ENCODE measurements at places on chromosomes 12 and 14.
A peak's percentile ranks its signal among the peaks of the same experiment; 100 is the strongest.

DNA sequence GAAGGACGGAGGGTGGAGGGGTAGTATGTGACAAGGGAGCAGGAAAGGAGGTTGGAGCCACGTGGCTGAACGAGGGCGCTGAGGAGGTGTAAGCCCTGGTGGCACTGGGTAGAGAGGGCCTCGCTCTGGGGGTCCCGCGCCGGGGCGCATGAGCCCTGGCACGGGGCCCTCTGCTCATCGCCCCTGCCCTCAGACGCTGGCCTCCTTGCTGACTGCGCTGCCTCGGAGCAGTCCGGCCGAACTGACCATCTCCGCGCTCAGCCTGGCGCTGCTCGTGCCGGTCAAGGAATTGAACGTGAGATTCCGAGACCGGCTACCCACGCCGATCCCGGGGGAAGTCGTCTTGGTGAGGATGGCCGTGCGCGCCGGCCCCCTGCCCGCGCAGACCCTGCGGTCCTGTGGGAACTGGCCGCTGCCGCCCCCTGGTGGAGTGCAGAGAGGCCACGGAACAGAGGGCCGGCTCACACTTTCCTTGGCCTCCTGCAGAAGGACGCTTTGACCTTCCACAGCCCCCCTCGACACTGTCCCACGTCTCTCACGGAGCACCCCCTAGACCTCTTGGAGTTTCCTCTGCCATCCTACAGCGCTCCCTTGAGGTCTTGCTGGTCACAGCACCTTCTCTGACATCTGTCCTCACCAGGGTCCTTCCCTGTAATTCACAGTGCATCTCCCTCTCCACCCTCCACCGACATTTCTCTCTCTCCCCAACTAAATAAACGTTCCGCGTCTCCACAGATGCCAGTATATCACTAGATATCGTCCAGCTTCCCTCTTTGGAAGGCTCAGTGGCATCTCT, 10.5 kb downstream of the ARHGEF25 start:
- DNase-seq = peak; percentile 75

DNA sequence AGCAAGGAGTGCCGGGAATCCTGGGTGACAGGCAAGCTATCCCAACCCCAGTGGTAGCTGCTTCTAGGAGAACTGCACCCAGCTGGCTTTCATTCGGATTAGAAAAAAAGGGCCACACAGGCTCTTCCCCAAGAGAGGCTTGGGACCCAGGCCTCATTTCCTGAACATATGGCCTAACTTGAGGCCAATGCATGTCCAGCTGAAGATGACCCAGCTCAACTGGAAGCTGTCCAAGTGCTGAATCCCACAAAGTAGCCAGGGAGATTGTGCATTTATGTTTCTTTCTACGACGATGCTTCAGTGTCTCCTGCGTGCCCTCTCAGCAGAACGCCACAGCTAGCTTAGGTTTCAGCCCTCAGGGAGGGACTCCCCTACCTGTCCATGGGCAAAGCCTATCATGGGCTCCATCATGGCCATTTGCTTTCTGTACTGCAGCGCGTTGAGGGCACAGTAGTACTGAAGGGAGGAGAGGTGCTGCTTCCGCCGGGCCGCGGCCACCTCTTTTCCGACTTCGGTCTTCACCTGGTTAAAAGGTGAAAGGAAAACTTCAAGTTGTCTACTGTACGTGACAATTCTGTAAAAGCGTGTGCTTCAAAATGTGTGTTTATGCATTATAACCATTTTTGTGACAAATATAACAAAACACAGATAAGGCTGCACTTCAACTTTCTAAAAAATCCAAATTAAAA, 29.1 kb downstream of the APPL2 start:
- DNase-seq = no peak

GRCh38 chr14:103273145-103273744, 60.8 kb upstream of the EIF5 start:
- no peak for DNase-seq

DNA sequence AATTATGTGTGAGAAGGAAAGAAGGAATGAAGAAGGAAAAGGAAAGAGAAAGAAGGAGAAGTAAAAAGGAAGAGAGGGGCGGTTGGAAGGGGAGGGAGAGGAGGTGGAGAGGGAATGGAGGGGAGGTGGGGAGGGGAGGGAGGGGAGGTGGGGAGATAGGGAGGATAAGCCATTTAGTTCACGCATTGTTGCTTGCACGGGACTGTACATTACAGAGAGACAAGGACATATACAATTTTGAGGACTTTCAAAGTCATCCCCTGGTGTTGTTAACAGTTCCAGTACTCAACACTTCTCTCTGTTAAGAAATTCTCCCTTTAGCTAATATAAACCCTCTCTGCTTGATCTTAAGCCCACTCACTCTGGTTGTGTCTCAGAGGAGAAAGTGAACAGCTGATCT, 312.5 kb downstream of the GRIN2B start:
- DNase-seq = no peak
